RKO (cell line): ENCODE measurements at places on chromosomes 2 and 18.
A peak's percentile ranks its signal among the peaks of the same experiment; 100 is the strongest.

DNA sequence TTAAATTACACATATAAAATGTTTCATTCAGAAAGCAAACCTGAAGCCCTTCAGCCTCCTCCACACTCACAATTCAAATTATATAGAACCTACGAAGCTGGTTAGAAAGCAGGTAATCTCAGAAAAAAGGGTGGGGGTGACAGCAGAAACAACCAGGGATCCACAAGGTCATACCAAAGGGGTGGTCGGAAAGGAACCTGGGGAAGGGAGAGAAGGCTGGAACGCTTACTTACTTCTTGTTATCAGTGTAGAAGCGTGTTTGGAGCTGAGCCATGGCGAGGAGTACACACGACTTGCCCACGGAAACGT, 316 bp downstream of the WDR12 start:
- DNase-seq: no peak

DNA sequence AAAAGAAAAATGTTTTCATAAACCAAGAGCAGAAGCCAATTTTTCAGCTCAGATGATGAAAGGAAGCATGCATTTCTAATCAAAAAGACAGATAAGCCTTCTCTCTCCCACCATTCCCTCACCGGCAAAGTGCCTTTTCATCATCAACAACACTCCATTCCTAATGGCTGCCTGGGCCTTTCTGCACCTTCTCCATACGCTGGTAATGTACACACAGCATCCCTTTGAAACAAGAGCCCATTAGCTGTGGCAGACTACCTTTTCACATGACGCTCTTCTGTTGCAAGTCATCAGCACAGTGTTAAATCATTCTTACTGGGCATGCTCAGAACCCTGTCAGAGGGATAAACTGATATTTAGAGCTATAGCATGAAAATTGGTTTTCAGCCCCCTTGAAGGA, 408.9 kb downstream of the MEIS1 start:
- no peak for DNase-seq

- peak; percentile 21 for DNase-seq
Observed at GRCh38 chr2:74003494-74004211, 18.9 kb downstream of the TET3 start.

GRCh38 chr18:10707294-10707693, 181.5 kb downstream of the NAPG start:
- DNase-seq: no peak

GRCh38 chr2:8487461-8487932, 194.4 kb upstream of the ID2 start:
- no peak for DNase-seq

DNA sequence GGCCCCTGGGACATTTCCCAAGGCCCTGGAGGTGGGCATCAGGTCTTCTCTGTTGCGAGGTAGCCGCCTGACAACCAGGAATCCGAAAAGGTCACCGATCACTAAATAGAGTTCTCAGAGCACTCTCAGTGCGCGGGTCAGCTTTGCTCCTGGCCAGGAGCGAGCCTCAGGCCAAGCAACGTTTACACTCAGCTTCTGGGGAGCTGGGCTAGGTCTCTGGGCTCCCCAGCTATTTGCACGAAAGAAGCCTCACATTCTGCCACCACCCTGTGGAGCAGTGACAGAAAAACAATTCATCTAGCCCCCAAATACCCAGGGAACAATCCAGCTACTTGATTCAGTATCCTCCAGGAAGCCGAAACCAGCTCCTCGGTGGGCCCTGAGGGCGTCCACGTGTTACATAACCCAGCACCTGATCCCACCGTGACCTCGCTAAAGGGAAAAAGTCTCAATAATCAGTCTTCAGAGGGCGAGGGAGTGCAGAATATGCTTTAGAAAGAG, 3.3 kb downstream of the SH3BP4 start:
- no peak for DNase-seq

- DNase-seq: peak; percentile 94
Observed at GRCh38 chr18:77101410-77102258, 30.9 kb downstream of the MBP start.

DNA sequence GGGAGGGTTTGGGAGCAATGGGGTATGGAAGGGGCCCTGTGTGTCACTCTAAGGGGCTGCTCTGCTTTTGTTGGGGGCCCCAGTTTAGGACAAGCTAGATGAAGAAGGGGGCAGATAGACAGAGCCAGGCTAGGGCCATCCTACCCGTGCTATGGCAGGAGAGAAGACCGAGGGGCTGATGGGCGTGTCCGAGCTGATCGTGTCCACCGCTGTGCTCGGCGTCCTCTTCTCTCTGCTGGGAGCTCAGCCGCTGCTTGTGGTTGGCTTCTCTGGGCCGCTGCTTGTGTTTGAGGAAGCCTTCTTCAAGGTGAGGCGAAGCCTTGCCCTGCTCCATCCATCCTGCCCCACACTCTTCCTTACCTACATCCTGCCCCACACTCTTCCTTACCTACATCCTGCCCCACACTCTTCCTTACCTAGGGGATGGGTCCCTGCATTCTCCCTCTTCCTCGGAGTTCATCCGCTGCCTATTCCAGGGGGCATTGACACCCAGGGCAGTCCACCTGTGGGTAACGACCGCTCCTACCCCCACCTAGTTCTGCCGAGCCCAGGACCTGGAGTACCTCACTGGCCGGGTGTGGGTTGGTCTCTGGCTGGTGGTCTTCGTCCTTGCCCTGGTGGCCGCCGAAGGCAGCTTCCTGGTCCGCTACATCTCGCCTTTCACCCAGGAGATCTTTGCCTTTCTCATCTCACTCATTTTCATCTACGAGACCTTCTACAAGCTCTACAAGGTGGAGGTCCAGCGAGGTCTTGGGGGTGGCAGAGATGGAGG, 8.9 kb downstream of the SLC4A3 start:
- no peak for DNase-seq

- no peak for DNase-seq
Observed at GRCh38 chr18:76391038-76391437, 104.0 kb downstream of the ZNF516 start.

- DNase-seq: no peak
Observed at GRCh38 chr18:58649966-58650816, 21.1 kb upstream of the MALT1 start.

- DNase-seq: no peak
Observed at GRCh38 chr2:96626553-96626942, 11.6 kb downstream of the KANSL3 start.

GRCh38 chr2:29113891-29114321, 1.3 kb upstream of the CLIP4 start:
- no peak for DNase-seq

DNA sequence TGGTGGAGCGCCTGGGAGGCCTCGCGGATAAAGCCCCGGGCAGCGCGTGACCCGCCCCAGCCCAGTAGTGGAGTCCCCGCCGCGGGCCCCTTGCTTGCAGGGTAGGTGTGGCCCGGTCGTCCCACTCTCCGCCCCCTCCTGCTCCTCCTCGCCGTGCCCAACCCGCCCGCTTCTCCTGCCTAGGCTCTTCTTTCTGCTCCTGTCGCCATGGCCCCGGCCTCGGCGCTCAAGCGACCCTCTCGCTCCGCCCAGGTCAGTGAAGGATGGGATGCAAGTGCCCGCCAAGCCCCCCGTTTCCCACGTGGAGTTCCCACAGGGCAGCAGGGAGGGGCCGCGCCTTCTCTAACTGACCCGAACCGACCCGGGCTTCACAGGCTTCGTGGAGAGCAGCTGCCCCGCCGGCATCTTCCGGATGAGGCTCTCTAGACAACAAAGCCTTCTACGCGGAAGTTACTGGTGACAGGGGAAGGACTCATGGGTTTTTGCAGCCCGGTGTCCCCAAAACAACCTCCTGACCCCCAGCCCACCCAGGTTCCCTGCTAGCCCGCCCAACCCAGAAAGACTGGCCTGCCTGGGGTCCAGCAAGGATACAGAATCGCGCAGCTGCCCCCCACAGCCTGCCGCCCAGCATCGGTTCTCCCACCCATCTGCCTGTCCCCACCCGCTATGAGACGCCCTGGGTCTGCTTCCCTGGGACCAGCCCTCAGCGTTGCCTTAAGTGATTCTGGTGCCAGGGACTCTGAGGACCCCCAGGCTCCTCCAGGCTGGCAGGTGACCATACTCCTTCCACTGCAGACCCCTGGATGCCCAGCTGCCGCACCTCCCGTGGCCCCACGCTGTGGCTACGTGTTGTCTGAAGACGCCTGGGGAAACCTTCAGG, 32.8 kb downstream of the TTC32 start:
- no peak for DNase-seq

DNA sequence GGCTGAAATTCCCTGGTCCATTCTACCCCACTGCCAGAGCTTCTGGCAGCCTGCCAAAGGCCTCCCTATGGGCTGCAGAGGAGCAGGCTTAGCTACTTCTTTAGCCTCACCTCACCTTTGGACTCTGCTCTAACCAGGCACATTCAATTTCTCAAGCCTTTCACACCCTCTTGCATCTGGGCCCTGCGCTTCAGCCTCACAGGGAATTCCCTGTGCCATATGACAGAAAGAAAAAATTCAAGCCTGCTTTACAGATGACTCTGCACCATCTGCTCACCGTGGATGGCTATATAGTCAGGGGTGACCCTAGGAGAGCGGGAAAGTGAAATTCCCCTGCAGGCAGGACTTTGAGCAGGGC, 62.5 kb downstream of the REEP1 start:
- DNase-seq: no peak

DNA sequence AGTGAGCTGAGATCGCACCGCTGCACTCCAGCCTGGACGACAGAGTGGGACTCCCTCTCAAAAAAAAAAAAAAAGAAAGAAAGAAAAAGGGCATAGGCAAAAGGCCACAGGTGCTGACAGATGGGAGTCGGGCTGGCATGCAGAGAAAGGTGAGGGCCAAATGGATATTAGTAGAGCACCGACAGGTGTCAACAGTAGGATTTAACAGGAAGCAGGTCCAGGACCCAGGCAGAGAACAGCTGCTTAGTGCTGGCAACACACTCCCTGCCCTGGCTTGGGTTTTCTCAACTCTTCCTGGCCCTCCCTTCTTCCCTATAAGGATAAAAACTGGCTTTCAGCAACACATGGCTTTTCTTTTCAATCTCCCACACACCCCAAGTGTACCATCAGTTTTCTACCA, 84.9 kb downstream of the MRO start:
- no peak for DNase-seq

DNA sequence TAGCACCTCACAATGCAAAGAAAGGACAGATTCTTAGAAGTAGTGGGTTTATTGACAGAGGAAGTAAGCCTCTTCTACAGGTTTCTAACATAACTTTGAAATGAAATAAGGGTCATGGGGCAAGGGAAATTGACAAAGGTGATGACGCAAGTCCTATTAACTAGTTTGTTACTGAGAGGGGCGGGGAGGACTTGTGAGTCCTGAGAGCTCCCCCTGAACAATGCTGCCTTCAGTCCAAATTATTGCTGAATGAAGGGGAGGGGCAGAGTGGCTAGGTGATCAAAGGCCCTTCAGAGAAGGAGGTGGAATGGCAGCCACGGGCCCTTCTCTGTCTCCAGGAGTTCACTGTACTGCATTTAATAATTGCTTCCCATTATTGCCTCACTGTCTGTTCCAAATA, 390.0 kb downstream of the MEIS1 start:
- DNase-seq: no peak

GRCh38 chr2:172845028-172845630, 109.5 kb downstream of the RAPGEF4 start:
- DNase-seq: no peak

DNA sequence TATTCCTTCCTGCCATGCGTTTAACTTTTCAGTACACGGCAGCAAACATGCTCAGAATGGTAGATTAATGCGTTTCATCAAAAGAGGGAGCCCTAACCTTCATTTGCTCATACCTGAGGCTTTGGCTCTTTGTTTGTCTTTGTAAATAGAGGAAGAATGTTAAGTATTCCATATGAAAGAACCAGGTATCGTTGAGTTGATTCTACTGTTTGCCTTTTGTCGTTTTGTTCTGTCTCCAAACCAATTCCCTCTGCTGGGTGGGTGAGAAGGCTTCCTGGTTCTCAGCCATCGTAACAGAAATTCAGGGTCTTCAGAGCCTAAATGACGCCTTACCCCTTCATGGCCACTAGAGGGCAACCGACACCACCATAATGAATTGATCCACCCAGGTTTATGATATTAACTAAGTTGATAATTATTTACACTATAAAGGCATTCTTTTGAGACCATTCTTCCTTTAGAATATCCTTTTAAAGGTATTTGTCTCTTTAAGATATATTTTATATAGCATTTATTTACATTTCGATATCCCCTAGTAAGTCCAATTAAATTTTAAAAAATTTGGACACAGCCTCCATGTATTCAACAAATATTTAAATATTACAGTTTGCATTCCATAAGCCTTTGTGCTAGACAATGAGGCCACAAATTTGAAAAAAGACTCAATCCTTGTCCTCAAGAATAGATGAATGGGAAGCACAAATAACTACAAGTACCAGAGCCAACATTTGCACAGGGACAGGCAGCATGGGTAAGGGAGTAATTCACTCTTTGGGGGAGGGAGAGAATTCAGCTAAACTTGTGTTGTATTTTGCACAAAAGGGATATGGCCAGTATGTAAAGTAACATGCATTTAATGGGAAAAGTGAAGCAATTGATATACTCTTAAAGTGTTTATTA, 48.1 kb downstream of the TIMM21 start:
- peak; percentile 83 for DNase-seq

GRCh38 chr2:85853499-85854165, 35.2 kb downstream of the ST3GAL5 start:
- no peak for DNase-seq

DNA sequence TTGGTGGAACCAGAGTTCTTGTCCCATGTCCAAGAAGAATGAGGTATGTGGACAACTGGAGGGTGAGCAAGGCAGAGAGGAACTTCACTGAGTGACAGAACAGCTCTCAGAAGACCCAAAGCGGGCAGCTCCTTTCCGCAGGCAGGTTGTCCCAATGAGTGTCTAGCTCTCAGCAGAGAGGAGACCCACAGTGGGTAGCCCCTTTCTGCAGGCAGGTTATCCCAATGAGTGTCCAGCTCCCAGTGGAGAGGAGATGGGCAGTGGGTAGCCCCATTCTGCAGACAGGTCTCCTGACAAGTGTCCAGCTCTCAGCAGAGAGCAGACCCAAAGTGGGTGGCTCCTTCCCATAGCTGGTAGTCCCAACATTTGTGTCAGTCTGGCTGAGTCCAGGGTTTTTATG, 69.6 kb downstream of the SRBD1 start:
- no peak for DNase-seq

DNA sequence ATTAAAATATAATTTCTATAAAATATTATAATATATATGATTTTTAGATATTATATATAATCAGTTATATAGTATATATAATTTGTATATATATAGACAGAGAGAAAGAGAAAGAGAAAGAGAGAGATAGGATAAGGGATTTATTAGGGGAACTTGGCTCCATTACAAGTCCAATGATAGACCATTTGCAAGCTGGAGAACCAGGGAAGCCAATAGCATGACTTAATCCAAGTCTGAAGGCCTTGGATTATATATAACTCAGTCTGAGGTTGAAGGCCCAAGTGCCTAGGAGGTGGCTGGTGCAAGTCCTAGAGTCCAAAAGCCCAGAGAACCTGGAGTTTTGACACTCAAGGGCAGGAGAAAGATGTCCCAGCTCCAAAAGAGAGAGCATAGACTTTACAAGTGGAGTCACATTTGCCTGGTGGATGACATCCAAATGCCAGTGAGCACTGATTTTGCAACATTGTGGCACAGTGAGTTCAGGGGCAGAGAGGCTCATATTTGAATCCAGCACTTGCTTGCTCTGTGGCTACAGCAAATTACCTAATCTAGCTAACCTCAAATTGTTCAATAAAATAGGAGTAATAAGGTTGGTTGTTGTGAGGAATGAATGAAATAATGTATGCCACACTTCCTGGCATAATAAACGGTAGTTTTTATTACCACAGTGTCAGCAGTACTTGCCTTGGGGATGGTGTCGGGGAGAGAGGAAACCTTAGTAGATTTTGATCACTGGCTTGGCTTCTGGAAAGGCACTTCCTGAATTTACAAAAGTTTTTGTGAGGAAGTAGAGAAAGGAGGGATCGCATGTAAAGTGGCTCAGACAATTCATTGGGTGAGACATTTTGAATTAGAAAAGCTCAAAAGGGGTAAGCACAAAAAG, 69.6 kb upstream of the CD28 start:
- DNase-seq: no peak
